ENCODE measurements at places on chromosomes 16 and 17.

GRCh38 chr17:72399608-72400487 is 279.0 kb downstream of the SOX9 start:
- H3K27me3 ChIP-seq = no peaks in the 10 kb centered on the region
- no peak overlapping the region for H3K4me3 ChIP-seq
- DNase-seq = no peak
- no peaks in the 10 kb centered on the region for H3K4me1 ChIP-seq
- H3K36me3 ChIP-seq = no peaks in the 10 kb centered on the region

DNA sequence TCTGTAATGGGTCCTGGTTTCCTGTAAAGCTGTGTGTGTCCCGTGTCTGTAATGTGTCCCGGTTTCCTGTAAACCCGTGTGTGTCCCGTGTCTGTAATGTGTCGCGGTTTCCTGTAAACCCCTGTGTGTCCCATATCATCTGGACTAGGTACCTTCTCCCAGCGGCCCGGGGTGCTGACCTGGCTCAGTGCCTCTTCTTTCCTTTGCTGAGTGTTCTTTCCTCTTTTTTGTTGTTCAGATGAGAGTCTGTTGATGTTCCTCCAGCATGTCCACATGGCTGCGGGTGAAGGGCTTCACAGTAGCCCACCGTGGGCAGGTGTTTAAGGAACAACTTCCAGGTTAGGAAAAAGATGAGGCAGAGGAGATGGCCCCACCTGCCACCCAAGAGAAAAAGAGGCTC is 46.6 kb upstream of the GNG13 start:
- no peak for DNase-seq
- H3K4me3 ChIP-seq = no peak overlapping the region
- H3K27ac ChIP-seq = no peak overlapping the region
- H3K27me3 ChIP-seq = no peaks in the 10 kb centered on the region
- no peaks in the 10 kb centered on the region for H3K4me1 ChIP-seq

DNA sequence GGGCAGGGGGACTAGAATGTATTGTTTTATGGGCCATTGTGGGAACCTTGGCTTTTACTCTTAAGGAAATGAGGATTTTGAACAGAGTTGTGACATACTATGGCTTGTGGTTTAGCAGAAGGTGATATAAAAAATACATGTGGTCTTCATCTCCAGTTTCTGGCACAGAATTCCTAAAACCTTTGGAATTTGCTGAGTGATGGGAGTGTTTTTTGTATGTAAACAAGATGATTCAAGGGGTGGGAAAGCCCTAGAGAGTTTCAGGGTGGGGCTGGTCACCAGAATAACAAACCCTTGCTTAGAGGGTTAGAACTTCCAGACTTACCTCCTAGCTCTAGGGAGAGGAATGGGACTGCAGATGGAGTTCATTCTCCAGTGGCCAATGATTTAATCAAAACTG is 316.1 kb downstream of the PHKB start:
- H3K4me1 ChIP-seq = peaks cover 7% of the 10 kb centered on the region
- DNase-seq = no peak
- H3K27me3 ChIP-seq = no peaks in the 10 kb centered on the region
- H3K36me3 ChIP-seq = no peaks in the 10 kb centered on the region

DNA sequence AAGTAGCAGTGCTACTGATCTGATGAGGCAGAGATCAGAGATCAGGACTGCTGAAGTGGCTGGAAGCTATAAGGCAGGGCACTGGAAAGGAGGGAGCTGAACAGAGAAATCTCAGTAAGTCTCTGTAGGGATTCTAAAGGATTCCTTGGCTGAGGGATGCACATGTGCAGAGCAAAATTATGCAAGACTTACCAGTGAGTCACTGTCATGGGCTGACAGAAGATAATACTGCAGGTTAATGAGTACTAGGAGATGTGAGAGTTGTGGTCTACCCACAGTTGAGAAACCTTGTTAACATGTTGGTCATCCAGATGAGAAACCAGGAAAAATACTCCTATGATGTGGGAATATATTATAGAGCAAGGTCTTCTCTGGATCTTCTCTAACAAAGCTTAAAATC is 378.1 kb downstream of the HAPSTR1 start:
- DNase-seq = no peak
- no peak overlapping the region for H3K27ac ChIP-seq
- no peaks in the 10 kb centered on the region for H3K4me1 ChIP-seq
- H3K36me3 ChIP-seq = no peaks in the 10 kb centered on the region
- peaks cover 6% of the 10 kb centered on the region for H3K27me3 ChIP-seq
- H3K4me3 ChIP-seq = no peak overlapping the region

GRCh38 chr16:1426734-1427471 is 4.0 kb upstream of the PERCC1 start:
- no peak overlapping the region for H3K27ac ChIP-seq
- DNase-seq = no peak
- no peaks in the 10 kb centered on the region for H3K27me3 ChIP-seq
- no peak overlapping the region for H3K4me3 ChIP-seq

- H3K27ac ChIP-seq = no peak overlapping the region
- H3K4me3 ChIP-seq = no peak overlapping the region
- no peak for DNase-seq
Measured at GRCh38 chr16:84446084-84446483, 58.4 kb downstream of the MEAK7 start.

DNA sequence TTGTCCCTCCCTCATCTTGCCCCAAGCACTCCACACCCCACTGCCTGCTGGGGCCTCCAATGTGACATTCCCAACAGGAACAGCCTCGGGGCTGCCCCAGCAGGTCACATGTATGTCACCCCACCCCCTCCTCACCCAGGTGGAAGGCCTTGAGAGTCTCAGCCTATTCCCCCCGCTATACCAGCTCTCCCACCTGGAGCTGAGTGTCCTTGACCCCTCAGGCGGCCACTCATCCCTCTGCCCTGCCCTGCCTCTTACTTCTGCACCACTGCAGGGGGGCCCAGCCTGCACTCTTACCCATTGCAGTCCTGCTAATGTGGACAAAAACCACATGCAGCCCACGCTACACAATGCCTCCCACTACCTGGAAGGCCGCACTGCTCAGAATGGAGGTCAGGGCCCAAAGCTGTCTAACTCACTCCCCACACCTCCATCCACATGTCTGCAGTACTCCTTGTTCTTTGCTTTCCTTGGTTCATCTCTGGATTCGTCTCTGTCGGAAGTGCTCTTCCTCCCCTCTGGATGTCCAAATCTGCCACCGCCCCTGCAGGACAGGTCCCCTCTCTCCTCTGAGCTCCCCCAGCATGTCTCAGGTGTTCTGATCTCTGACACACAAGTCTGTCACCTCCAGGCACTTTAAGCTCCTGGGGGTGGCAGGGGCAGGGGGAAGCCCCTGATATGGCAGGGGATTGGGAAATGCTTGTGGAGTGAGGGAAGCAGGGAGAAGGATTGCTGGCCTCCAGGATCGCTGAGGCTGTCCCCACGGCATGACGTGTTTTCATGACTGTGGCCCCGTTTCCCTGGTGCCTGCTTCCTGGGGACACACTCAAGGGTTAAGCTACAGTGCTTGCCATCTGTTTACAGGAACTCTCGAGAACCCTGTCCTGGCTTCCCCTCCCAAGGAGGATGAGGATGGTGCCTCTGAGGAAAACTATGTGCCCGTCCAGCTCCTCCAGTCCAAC is 20.8 kb downstream of the TRPV2 start:
- no peaks in the 10 kb centered on the region for H3K27me3 ChIP-seq
- no peak overlapping the region for H3K4me3 ChIP-seq
- H3K36me3 ChIP-seq = peaks cover 30% of the 10 kb centered on the region
- H3K4me1 ChIP-seq = peaks cover 23% of the 10 kb centered on the region
- H3K27ac ChIP-seq = no peak overlapping the region
- no peak for DNase-seq

GRCh38 chr17:38322897-38323296 is 20.9 kb downstream of the GPR179 start:
- H3K4me1 ChIP-seq = no peaks in the 10 kb centered on the region
- H3K27me3 ChIP-seq = no peaks in the 10 kb centered on the region
- no peak overlapping the region for H3K4me3 ChIP-seq
- H3K27ac ChIP-seq = no peak overlapping the region
- H3K36me3 ChIP-seq = peaks cover 35% of the 10 kb centered on the region

- no peaks in the 10 kb centered on the region for H3K36me3 ChIP-seq
- no peak overlapping the region for H3K4me3 ChIP-seq
- no peaks in the 10 kb centered on the region for H3K4me1 ChIP-seq
- H3K27me3 ChIP-seq = no peaks in the 10 kb centered on the region
- no peak overlapping the region for H3K27ac ChIP-seq
Measured at GRCh38 chr17:31581491-31581890, 190.0 kb downstream of the RAB11FIP4 start.

- peaks cover 26% of the 10 kb centered on the region for H3K4me1 ChIP-seq
- DNase-seq = no peak
- H3K27me3 ChIP-seq = no peaks in the 10 kb centered on the region
- H3K36me3 ChIP-seq = peaks cover 27% of the 10 kb centered on the region
- no peak overlapping the region for H3K4me3 ChIP-seq
Measured at GRCh38 chr17:2198927-2199326, 104.7 kb downstream of the SMG6 start.

- no peak overlapping the region for H3K27ac ChIP-seq
- H3K36me3 ChIP-seq = no peaks in the 10 kb centered on the region
- DNase-seq = no peak
- peaks cover 3% of the 10 kb centered on the region for H3K27me3 ChIP-seq
- no peak overlapping the region for H3K4me3 ChIP-seq
Measured at GRCh38 chr17:27269201-27269600, 24.7 kb upstream of the WSB1 start.
